NCI-H526 treated with DMSO at 0.1 percent for 48 hours (cell line): ENCODE measurements at places on chromosomes 2 and 18.

- no peak for DNase-seq
Observed at GRCh38 chr2:74439803-74440377, 1.8 kb downstream of the RTKN start.

- DNase-seq: no peak
Observed at GRCh38 chr2:105494683-105495425, 96.0 kb upstream of the FHL2 start.

GRCh38 chr2:191571163-191571769 lies 106.7 kb upstream of the NABP1 start:
- DNase-seq: peak; percentile 32

GRCh38 chr18:23062011-23062410 lies 73.3 kb upstream of the CABLES1 start:
- DNase-seq: no peak

GRCh38 chr2:147464737-147465357 lies 380.0 kb upstream of the ACVR2A start:
- DNase-seq: no peak

GRCh38 chr2:177604271-177605065 lies 211.9 kb downstream of the AGPS start:
- DNase-seq: peak; percentile 18

- DNase-seq: no peak
Observed at GRCh38 chr2:46981662-46982350, 66.2 kb upstream of the MCFD2 start.

DNA sequence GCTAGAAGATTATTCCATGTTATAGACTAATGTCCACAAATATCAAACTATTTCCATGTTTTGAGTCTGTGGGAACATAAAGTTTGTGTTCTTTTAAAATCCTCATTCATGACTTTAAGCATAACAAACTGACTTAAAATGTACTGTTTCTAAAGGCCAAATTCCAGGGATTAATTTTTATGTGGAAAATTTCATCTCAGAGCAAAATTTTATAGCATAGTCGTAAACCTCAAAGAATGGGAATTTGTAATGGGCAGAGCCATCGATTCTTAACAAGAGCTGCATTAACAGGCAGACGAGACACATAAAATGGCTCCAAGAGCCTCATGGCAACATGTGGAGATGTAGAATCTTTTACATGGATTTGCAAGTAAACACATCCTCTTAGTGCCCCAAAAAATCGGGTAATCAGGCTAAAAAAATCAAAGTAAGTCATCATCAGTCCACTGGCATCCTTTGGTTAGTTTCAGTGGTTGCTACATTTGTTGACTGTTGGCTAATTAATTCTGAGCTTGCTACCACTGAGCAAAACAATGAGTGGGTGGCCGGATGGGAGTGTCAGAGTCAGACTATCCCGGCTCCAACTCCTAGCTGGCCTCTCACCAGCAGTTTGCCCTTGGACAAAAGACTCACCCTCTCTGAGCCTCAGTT lies 119.6 kb downstream of the FAM210A start:
- no peak for DNase-seq

DNA sequence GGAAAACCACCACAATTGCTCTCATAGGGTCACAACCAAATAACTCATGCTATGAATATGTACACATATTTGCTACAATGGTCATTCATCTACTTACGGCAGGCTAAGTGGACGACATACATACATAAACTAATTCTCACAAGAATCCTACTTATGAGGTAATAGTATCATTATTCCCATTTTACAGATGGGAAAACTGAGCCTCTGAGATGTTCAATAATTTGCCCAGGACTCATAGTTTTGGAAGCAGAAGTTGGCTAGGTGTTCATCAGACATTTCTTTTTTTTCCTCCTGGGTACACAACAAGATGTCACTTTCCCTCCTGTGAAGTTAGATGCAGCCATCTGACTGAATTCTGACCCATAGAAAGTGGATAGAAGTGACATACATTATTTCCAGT lies 89.0 kb upstream of the PKDCC start:
- DNase-seq: no peak

DNA sequence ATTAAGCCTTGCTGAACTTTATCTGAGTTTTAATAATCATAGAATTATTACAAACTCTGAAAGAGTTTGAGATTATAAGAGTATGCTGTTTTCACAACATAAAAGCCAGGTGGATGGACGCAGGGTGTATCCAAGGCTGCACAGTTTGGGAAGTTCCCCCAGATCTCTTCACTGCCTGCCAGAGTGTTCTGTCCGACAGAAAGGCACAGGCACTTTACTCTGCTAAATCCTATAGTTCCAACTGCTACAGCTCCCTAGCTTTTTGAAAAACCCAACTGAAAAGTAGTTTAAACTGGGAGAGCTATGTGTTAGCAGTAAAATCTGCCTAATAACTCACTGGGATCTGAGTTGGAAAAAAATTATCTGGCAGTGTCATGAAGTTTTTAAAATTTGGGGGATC lies 38.0 kb downstream of the MFSD6 start:
- no peak for DNase-seq

- no peak for DNase-seq
Observed at GRCh38 chr2:137383391-137383790, 580.9 kb upstream of the HNMT start.

- no peak for DNase-seq
Observed at GRCh38 chr18:27762054-27762453, 414.9 kb downstream of the CDH2 start.

DNA sequence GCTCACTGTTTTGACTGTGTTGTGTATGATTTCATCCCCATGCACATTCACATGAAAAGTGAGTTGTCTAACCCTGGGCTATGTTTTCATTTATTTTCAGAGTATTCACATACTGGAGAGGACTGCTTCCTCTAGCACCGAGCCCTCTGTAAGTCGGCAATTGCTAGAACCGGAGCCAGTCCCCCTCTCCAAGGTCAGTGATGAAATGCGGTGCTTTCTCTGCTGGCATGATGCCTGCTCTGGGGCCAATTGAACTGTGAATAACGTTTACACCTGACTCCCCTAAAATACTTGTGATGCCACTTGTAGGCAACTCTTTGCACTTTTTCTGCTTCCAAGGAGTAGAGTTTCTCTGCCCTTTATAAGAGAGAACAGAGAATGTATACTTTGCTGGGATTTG lies 126.9 kb downstream of the PRKRA start:
- DNase-seq: no peak

DNA sequence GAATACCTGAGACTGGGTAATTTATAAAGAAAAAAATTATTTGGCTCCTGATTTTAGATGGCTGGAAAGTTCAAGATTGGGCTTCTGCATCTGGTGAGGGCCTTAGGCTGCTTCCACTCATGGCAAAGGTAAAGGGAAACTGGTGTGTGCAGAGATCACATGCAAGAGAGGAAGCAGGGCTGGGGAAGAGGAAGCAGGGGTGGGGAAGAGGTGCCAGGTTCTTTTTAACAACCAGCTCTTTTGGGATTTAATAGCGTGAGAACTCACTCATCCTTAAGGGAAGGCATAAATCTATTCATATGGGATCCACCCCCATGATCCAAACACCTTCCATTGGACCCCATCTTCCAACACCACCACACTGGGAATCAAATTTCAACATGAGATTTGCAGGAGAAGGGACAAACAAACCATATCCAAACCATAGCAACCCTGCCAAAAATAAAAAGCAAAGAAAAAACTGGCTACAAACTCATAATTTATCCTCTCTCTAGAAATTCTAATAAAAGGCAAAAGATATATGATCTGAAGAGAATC lies 30.4 kb downstream of the PRKRA start:
- no peak for DNase-seq

- no peak for DNase-seq
Observed at GRCh38 chr18:76460482-76460881, 34.6 kb downstream of the ZNF516 start.

DNA sequence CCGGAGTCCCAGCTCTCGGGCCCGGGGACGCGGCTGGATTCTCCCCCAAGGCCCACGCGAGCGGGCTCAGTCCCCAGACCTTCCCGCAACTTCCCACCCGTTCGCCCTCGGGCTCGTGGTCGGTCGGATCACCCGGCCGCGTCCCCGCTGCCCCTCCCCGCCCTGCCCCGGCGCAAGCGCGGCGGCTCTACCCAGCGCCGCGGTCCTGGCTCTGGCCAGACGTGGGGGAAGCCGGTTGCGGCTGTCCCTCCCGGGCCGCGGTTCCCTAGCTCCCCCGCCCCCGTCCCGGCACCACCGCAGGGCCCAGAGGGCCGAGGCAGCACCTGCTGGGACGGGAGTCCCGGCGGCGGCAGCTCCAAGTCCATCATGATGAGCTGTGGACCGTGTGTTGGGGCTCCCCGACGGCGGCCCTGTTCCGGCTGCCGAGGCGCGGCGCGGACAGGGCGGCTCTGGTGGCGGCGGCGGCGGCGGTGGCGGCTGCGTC lies 276 bp downstream of the NFE2L2 start:
- DNase-seq: no peak

DNA sequence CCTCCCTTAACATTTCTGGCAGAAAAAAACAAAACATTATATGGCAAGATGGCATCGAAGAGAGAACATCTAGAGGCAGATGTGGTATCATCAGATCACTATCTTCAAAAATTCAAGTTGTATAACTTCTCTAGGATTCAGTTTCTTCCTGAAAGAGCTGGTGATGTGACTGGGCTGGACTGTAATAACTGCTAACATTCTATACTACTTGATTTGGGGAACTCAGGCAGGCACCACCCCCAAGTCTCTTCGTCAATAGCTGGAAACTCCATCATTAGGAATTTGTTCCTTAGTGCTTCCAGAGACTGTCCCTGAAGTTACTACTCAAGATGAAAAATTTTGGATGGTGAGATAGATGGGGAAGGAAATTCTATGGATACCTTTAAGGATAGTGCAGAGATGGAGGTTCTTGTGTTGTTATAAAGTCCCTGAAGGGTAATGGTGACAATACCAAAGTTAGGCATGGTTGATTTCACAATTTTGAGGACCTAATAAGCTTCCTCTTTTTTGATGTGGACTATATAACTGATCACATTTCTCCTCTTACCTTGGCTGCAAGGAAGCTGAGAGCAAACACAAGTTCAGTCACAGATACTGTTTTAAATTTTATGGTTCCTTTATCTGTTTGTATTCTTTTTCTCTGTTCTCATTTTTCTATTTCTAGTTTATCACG lies 59.1 kb upstream of the PGAP1 start:
- no peak for DNase-seq

DNA sequence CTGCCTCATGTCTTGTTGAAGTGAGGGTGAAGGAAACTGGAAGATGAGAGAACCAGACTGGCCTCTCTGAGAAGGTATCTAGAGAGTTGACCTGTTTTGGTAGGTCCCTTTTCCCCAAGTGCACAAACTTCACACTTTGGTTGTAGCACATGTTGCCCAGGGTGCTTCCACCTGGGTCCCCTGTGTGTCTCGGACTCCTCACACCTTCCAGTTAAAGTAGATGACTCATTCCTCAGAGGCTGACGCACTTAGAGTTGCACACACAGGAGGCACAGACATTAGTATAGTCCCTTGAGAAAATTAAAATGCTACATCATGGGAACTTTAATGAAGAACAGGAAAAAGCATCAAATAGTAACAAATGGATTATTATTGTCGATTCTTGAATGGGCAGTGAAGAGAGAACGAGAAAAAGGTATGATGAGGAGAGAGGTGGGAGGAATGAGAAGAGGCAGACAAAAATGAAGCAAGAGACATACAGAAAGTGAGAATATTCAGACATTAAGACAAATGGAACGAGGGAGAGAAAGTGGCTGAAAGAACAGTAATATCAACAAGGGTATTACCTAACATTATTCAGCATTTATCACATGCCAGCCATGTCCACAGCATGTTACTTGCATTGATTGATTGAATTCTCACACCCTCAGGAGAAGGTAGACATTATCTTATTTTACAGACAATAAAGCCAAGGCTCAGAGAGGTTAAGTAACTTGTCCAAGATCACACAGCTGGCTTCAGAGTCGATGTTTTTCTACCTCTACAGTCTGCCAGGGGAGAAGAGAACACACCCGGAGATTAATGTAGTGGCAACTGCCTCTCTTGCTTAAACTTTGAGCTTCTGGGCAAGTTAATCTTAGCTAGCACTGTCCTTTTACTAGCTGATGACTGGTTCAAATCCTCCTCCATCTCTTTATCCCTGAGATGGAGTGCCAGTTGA lies 68.6 kb downstream of the FHOD3 start:
- DNase-seq: no peak

GRCh38 chr2:131040661-131041401 lies 52.4 kb downstream of the FAM168B start:
- no peak for DNase-seq
